NCI-H226 (cell line): ENCODE measurements at places on chromosomes 1 and 21.
A peak's percentile ranks its signal among the peaks of the same experiment; 100 is the strongest.

DNA sequence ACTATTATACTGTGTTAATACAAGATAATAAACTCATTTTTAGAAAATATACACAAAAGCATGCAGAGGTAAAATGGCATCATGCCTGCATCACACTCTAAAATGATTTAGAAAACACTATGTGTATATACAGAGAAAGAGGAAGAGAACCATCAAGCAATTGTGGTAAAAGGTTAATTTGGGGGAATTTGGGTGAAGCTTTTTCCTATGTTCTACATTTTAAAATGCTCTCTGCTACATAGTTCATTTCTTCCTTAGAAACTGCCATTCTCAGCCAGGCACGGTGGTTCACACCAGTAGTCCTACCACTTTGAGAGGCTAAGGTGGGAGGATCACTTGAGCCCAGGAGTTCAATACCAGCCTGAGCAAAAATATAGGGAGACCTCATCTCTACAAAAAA is 44.1 kb downstream of the GON4L start:
- DNase-seq = no peak

DNA sequence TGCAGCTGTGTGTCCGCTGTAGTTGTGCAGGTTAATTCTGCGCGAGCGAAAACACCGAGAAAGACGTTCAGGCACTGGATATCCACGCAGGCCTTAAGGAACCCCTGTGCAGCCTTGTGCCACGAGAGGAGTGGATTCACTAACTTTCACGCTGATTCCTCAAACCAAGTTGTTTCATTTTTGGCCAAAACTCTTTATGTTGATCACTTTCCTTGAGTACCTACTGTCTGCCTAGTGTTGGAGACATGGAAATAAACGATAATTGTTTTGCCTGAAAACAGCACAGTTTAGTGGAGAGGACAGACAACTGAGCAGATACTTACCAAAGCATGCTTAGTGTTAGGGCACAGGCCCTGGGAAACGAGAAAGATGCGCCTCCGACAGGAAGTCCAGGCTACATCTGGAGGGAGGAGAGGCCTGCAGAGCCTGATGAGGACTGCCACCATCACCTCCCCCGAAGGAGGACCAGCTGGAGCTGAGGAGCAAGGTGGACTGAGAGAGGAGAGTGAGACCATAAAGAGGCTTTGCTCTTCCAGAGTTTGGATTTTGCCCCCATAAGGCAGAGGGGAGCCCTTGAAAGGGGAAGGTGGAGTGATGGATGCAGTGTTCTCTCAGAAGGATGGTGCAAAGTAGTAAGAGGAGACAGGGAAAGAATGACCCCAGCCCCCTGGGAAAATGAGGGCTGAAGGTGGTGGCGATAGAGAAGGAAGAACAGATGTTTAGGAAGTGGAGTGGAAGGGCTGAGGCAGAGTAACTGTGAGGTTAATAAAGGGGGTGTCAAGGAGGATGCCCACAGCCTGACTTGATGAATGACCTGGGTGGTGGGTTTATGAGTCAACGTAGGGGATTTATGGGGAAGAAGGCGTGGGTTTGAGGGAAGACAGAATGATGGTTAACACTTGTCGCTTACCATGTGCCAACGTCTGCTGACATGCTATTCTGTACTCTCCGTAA is 956 bp upstream of the SCAF4 start:
- DNase-seq = no peak

GRCh38 chr1:204072931-204073836 is at the start of gene SOX13:
SOX13 (plus strand) TSS chr1:204073115; CDS start chr1:204112916, 39,801 bp downstream.
- DNase-seq = peak; percentile 88

GRCh38 chr1:166703726-166704462 is 135.4 kb upstream of the POGK start:
- no peak for DNase-seq

- DNase-seq = no peak
Observed at GRCh38 chr1:4253935-4254334, 353.9 kb upstream of the C1orf174 start.

DNA sequence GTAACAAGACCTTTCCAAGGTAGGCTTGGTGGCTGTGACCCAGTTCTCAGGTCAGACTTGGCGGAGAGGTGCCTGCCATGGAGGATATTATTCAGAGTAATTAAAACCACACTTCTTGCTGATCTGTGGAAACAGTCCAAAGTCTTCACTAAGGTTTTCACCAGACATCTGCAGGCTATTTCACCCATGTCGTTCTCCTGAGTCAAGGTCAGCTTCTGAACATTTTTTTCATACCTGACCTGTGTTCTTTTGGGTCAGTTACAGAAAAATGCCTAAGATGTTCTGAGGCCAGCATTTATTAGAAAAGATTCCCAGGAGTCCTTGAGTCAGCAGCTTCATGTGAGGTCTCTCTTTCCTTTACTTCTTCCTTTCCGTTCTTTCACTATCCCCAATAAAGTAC is 54.9 kb downstream of the RGL1 start:
- no peak for DNase-seq

- DNase-seq = peak; percentile 65
Observed at GRCh38 chr1:51313961-51314777, 16.2 kb downstream of the TTC39A start.

GRCh38 chr1:62307895-62308492 is 11.2 kb downstream of the KANK4 start:
- DNase-seq = peak; percentile 96

- no peak for DNase-seq
Observed at GRCh38 chr1:212109728-212110127, 74.2 kb downstream of the DTL start.

- no peak for DNase-seq
Observed at GRCh38 chr1:233081735-233082134, 131.3 kb downstream of the NTPCR start.

DNA sequence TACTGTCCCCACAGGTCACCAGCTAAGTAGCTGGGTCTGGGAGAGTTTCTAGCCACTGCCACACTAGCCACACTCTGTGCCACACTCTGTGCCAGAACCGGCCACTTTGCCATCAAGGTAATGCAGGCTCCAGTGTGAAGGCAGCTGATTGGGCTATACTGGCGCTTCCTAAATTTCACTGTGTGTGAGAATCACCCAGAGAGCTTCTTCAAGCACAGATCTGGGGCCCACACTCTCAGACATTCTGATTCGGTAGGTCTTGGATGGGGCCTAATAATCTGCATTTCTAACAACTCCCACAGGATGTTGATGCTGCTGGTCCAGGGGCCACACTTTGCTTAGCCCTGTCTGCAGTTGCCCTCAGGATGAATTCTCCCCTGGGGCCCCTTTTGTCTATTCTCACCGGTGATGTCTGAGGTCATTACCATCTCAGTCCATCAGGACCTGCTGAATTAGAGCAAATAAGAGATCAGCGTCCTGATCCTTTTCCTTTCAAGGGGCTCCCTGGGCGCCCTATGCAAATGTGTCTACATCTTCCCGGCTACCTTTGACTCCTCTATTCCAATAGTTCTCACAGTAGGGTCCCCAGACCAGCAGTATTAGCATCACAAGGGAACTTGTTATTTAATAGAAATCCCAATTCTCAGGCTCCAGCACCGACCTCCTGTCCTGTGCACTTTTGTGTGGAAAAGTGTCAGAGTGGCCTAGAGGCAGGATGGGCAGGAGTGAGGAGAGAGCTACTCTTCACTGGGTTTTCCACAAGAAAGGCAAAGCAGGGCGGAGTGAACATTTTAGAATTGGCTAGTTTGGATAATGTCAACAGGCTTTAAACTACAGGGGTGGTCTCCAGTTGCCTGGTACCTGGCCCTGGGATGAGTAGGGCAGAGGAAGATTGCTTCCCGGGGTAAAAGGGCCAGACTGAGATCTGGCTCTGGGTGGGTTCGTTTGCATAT is 24.7 kb upstream of the LRRN2 start:
- no peak for DNase-seq

DNA sequence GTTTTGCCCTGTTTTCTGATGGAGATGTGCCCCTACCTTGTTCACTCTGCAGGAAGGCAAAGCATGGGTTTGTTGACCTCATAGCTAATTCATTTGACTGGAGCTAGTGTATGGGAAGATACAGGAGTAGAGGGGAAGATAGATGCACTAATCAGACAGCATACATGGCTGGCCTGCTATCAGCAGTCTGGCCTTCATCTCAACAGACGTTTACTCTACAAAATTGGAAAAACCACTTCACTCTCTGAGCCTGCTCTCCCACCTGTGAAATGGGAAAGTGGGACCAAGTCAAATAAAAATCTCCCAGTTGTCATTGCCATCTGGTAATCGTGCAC is 235.2 kb upstream of the RAB4A start:
- DNase-seq = no peak

DNA sequence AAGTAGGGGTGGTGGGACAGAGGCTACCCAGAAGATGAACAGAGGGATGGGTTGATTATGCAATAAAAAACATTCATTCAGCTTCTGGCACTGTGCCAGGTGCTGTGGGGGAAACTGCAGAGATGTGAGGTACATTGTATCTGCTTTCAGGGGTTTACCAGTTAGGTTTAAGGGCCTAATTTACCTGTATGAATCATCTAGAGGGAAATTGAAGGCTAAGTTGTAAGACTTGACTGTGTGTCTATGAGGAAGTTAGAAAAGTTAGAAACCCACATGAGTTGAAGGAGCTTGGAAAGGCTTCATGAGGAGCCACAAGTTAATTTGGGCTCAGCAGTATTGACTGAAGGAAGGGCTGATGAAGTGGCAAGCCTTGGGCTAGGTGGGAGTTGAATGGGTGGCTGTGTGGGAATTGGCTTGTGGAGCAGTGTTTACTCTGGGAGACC is 36.7 kb upstream of the APOBEC4 start:
- no peak for DNase-seq

DNA sequence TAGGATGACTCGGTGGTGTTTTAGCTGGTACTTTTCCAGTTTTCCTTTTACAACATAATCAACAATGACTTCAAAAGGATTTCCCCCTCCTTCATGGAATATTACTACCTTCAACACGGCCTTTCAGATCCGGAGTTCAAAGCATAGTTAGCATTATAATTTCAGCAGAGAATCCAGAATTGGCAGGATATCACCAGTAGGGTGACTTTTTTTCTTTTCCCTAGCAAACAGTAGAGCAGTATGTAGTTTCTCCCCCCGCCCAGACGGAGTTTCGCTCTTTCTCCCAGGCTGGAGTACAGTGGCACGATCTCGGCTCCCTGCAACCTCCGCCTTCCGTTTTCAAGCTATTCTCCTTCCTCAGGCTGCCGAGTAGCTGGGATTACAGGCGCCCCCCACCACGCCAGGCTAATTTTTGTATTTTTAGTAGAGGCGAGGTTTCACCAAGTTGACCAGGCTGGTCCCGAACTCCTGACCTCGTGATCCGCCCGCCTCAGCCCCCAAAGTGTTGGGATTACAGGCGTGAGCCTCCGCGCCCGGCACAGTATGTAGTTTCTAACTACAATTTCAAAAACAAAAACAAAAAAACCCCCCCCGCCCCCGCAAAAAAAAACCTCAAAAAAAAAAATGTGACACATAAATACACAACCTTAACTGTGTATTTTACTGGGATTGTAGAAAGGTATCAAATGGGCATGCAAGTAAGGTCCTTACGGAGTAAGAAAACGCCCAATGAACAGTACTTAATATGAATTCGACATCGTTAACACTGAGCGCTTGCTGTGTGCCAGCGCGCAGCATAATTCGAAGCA is 1.5 kb upstream of the COX20 start:
- DNase-seq = peak; percentile 54

DNA sequence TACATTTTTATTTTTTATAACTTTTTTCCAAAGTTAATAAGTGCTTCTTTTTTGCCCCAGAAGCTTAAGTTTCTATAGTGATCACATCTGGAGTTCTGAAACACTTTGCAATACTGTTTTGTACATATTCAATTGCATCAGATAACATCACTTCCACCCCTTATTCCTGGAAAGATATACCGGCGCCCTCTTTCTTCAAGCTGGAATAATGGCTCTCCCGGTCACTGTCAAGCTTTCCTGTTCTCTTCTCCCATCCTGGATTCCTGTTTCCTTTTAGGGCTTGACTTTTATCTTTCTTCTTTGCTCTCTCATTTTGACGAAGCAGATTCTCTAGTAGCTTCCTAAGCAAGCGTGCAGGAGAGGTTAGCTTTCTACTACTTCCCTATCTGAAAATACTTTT is 1866.8 kb downstream of the MRPL39 start:
- DNase-seq = no peak

DNA sequence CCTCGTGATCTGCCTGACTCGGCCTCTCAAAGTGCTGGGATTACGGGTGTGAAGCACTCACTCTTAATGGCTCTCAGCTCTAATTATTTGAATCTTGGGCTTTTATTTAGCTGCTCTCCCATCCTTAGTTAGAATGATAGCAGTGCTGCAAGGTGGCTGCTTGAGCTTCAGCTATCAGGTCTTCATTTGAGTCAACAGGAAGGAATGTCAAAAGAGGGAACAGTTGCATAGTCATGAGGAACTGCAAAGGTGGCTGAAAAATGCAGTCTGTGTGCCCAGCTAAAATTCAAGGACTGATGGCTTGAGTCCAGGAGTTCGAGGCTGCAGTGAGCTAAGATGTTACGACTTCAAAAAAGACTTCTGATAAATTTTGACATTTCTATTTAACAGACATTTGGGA is 55.6 kb downstream of the UCK2 start:
- DNase-seq = peak; percentile 61

DNA sequence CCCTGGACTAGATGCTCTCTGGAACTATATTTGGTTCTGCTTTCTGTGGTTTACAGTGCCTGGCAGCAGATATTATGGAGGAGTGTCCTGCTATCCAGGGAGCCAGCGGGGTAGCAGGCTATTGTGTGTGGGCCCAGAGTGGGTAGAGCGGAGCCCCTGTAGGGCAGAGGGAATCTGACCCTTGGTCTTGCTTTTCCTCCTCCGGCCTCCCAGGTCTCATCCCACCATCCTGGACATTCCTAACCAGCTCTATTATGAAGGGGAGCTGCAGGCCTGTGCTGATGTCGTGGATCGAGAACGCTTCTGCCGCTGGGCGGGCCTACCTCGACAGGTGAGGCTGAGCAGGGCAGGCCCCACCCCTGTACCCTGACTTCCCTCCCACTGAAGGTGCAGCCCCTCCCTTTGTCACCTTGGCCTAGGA is 9.1 kb downstream of the RHOC start:
- no peak for DNase-seq
